ENCODE measurements at places on chromosomes 3 and 15.

DNA sequence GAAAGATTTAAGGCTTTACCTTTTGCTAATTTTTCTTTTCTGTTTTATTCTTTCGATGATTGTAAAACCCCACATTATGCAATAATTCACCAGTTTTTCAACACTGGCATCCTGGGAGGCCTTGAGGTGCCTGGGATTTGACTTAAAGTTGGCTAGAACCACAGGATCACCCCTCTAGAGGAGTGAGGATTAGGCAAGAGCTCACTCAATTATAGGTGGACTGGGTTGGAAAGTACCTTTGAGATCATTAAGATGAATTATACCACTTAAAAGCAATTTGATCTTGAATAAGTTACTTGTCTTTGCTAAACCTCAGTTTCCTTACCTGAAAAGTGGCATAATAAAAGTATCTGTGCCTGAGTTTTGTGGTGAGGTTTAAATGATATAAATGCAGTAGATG lies 212.8 kb upstream of the TPRG1 start:
- DNase-seq, result no peak

DNA sequence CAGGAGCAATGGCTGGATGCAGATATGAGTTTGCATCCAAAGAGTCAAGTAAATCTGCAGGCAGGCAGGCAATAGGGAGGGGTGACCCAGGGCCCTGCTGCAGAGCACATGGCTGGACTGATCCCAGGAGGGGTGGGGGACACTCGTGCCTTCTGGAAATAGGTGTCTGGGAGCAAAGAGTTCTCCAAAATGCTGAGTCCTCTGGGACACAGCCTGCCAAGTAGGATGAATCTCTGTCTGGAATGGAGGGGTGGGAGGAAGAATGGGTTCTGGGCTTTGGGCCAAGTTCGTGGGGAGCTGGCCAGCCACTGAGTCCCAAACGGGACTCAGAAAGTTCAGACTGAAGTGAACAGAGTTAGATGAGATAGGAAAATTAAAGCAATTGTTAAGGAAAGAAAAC lies 214.5 kb downstream of the MTHFS start:
- DNase-seq, result no peak

DNA sequence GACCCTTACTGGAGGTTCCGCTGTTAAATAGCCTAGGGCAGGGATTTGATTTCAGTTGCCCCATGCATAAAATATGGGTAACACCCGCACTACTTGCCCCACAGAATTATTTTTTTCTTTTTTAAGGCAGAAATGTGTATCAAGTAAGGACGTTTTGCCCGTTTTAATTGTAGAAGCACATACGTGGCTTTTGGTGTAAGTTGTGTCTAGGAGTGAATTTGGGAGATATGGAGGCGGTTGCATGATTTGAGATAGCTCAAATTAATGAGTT lies 636 bp upstream of the LRRC58 start:
- DNase-seq, result no peak

DNA sequence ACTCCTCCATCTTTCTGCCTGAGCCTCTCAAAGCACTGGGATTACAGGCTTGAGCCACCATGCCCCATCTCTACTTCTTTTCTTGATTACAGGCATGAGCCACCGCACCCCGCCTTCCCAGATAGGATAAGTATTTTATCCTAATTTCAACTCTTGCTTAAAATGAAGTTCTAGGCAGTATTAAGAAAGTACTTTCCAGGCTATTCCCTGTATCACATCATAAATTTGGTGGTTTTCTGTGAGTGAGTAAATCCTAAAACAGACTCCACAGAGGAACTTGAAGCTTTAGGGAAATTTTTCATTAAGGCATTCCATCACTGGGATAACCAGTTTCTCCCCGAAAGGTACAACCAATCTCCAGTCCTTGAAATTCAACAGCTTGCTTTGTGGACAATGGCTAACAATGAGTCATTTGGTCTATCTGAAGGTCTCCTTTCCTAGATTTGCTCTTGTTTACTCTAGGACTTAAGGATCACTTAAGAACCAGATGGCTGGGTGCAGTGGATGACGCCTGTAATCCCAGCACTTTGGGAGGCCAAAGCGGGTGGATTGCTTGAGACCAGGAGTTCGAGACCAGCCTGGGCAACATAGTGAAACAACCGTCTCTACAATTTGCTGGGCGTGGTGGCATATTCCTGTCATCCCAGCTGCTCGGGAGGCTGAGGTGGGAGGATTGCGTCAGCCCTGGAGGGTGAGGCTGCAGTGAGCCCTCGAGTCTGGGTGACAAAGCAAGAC lies 49.7 kb upstream of the SKIL start:
- DNase-seq, result no peak

DNA sequence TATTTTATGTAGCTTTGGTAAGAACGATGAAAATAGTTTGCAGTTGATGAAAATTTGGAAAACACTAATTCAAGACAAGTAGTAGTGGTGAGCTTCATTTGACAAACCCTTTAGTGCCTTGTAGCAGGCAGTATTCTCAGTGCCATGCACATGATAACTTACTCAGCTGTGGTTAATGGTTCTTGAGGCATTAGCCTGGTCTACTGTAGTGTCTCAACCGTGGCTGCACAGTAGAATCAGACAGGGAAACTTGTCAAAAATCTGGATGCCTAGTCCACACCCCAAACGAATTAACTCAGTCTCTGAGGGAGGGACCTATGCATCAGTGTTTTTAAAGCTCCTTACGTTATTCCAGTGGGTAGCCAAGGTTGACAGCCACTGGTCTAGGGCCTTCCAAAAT lies 45.4 kb downstream of the PSMD6 start:
- DNase-seq, result no peak

DNA sequence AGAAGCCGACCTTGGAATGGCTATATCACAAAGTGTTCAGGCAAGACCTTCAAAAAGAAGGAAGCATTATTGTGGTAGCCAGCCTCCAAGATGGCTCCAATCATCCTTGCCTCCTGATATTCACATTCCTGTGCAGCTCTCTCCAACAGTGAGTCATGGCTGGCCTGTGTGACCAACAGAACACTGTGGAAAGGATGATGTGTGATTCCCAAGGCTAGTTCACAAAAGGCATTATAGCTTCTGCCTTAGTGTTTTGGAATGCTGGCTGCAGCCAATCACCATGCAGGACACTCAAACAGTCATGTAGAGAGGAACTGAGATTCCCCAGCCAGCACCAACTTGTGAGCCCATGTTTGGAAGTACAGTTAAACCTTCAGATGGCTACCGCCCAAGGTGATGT lies 102.6 kb downstream of the EFL1 start:
- no peak for DNase-seq

DNA sequence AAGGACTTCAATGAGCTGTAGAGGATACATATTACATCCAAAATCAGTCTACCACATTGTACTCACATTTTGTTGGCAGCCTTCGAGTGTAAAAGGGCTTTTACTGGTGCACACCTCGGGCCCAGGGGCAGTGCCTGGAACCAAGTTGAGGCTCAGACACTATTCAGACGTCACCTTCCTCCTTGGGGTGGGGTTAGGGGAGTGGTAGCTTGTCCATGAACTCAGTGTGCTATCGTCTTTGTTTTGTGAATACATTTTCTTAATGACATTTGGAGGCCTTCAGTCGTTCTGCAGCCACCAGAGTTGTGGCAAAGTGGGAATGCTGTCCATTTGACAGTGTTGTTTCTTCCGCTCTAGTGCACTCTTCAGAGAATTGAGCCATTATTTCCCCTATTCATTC lies 114.2 kb downstream of the PGPEP1L start:
- DNase-seq, result no peak

DNA sequence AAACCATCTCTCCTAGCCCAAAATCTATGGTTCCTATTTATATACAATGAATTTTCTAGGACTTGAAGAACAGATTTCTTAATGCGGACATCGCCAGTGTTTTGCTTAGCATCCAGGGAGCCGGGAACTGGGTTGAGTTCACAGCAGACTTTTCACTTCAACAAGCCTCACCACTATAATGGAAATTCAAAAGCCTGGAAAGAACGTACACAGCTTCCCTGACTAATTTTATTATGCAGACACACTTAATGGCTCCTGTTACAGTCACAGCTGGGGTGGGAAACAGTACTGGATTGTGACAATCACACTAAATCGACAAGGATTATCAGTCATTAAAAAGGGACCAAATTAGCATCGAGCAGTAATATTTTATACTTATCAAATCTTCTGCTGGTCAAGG lies 129.2 kb upstream of the BNIP2 start:
- DNase-seq, result no peak

- no peak for DNase-seq
Measured at GRCh38 chr3:60250810-60251209, 1000.4 kb downstream of the FHIT start.

GRCh38 chr3:178320456-178321351 lies 215.5 kb upstream of the KCNMB2 start:
- no peak for DNase-seq

- no peak for DNase-seq
Measured at GRCh38 chr3:138051947-138052802, 42.2 kb downstream of the CLDN18 start.

DNA sequence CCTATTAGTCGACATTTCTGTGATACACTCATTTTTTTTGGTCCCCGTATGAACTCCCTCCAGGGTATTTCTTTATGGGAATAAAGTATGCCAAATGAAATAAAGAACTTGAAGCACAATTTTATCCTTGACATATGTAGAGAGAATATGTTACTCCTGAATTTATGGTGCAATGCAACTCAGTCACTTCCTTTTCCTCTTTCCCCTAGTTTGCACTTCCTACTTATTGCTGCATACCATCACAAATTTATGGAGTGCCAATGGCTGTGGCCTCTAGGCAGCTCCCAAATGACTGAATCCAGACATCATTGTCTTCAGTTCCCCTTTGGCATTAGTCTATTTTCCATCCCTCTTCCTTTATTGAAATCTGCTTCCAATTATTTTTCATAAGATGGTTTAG lies 403.5 kb downstream of the FHIT start:
- DNase-seq, result no peak

- no peak for DNase-seq
Measured at GRCh38 chr15:72242775-72243370, 11.9 kb upstream of the PKM start.

GRCh38 chr3:35680866-35681650 lies 41.7 kb downstream of the ARPP21 start:
- DNase-seq, result no peak

DNA sequence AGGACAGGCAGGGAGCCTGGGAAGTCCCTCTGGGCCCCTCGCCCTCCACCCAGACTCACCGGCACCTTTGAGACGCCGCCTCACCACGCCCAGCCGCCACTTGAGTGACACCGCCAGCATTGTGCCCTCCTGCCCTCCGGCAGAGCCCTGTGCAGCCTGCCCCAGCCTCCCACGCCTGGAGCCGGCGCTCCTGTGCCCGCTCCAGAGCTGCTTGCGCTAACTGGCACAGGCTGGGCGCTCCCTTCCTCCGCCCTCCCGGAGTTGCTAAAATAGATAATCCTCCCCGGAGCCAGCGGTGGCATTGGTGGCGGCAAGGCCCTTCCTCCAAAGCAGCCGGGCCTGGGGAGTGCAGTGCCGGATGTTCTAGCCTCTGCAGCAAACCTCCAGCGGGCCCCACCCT lies 15.7 kb upstream of the GRIP2 start:
- DNase-seq, result no peak

- no peak for DNase-seq
Measured at GRCh38 chr3:157290766-157291165, 130.8 kb upstream of the CCNL1 start.

GRCh38 chr3:123295901-123296250 lies 94.1 kb downstream of the SEC22A start:
- no peak for DNase-seq

Data from left forelimb (tissue), 1 donor.